ENCODE measurements at places on chromosomes 11 and 22.

DNA sequence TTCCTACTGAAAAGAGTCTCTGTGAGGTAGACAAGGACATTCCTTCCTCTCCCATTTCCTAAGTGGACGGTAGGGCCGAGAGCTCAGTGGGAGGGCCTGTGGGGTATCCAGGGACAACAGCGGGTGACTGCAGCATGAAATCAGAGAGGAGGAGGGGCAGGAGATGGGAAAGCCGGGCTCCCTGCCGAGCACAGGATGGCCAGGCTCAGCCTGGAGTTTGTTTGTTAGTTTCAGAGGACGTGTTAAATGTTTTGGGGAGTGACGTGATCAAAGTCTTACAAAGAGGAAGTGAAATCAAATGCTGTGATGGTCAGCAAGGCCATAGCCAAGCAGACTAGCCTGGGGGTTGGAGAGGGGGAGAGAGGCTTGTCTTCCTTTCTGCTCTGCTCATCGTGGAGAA, 152.7 kb downstream of the ADAMTS15 start:
- DNase-seq = no peak

GRCh38 chr11:72744474-72744873, 7.7 kb downstream of the ARAP1 start:
- DNase-seq = no peak

GRCh38 chr11:100870138-100870537, 183.1 kb downstream of the ARHGAP42 start:
- no peak for DNase-seq

- DNase-seq = no peak
These were observed 311 bp downstream of the APBB1 start for GRCh38 chr11:6418557-6419008.

GRCh38 chr11:36130401-36130800, 158.8 kb downstream of the COMMD9 start:
- no peak for DNase-seq

DNA sequence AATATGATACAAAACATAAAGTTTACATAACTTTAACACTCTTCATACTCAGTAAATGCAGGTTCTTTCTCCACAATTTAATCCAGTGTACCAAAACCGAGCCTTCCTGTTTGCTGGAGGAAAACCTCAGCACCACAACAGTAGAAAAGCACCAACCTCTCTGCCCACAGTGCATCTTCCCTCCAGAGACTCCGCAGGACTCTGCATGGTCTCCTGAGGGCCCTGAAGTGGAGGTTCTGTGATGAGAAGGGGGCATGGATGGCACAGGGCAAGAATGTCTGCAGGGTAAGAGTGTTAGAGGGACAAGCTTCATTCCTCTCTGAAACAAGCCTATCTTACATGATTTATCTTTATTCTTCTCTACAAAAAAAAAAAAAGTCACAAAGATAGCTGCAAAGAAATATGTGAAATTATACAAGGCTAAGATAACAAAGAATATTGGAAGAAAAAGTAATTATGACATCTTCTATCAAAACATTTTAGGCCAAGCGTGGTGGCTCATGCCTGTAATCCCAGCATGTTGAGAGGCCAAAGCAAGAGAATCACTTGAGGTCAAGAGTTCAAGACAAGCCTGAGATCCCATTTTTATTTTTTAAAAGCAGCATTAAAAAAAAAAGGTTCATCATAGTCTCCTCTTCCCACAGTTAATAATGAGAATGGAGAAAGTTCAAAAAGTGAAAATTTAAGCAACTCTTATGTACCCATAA, 102.0 kb downstream of the VPREB1 start:
- no peak for DNase-seq

DNA sequence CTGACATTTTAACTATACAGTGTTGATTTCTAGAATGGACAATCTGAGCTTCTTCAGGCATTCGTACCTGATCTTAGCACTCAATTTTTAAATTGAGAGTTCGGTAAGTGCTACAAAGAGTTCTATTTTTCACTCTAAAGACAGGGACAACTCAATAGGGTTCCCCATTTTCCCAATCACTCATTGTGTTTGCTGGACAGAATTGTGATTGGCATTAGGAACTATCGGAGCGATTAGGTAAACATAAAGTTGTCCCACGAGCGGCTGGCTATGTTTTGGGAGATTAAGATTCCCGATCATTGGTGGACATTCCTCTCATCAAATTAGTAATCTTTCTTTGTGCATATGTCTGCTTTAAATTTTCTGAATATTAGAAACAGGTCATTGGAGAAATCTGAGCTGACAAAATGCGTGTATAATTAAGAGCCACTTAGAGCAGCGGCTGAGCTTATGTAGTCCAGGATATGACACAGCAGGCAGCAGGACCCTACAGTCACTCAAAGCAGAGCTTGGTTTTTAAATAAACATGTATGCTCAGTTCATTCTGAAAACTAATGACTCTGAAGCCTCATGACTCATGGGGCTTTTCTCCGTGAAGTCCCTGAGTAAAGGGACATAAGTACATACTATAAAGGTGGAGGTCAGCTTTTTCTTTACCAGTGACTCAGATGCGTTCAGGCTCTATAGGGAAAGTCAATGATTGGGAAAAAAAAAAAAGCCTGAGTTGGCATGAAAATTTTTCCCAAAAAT, 109.4 kb downstream of the GRIA4 start:
- no peak for DNase-seq

DNA sequence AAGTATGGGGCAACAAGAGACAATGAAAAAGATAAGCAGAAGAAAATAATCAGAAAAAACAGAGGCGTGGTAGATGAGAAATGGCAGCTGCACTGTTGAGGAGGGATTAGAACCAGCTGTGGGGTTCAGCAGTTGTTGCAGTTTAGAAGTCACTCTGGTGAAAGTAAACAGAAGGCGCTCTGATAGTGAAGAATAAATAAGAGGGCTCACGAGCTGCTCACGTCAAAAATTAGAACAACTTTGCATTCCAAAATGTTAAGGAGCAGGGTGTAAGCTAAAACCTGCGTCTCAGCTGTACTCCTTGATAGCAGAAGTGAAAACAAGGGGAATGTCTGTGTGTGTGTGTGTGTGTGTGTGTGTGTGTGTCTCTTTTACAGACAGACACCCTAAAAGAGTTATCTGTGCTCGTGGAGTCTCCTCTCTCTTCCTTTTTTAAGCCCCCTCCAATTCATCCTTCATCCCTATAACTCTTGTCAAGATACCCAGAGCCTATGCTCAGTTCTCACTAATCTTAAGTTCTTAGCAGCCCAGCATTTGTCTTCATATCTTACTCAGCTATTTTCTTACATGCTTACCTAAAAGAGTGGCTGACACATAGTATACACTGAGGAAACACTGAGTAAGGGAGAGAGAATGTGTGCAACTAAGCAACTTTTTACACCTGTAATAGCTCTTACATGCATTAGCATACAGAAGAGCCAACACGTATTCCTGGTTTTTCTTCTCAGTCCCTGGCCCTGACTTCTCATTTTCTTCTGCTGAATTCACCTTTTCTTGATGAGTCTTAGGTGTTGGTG, 8.9 kb downstream of the TTC17 start:
- DNase-seq = no peak

DNA sequence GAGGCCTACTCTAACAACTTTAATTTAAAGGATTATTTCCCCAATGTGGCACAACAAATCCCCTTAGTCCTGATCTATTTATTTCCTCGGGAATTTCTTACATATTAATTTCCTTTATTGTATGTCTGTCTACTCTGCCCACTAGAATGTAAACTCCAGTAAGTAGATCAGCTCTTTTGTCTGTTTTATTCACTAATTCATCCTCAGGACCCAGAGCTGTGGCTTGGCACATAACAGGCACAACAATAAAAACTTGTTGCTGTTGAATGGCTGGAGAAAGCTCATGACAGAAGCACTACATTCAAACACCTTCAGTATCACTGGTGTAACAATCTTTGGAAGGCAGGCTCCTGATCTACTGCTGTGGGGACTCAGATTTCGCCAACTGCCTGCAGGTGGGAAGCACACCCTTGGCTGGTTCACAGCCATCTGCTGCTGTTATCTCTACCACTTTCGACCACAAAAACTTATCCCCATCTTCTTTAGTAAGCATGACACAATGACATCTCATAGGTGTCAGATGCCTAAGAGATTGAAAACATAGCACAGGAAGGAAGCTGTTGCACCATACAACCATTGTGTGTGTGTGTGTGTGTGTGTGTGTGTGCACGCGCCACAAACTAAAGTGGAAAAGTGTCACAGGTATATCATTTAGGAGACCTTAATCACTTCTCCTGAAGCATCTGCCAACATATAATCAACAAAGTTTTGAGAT, 11.9 kb downstream of the HIRA start:
- DNase-seq = peak; percentile 33

DNA sequence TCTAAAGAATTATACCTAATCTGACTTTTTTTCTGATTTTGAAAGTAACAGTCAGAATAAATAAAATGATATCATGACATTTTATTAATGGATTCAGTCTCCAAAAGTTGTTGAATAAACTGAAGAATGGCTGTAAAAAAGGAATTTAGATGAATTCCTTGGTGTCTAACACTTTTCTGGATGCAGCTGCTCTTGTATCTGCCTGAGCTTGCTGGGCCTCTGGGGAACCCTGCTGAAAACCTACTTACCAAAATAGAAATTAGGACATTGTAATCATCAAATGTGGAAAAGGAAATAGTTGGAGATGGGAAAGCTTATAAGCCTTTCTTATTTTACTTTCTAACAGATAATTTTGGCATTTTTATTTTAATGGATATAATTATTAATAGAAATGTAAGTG, 315.7 kb upstream of the ANO5 start:
- no peak for DNase-seq

DNA sequence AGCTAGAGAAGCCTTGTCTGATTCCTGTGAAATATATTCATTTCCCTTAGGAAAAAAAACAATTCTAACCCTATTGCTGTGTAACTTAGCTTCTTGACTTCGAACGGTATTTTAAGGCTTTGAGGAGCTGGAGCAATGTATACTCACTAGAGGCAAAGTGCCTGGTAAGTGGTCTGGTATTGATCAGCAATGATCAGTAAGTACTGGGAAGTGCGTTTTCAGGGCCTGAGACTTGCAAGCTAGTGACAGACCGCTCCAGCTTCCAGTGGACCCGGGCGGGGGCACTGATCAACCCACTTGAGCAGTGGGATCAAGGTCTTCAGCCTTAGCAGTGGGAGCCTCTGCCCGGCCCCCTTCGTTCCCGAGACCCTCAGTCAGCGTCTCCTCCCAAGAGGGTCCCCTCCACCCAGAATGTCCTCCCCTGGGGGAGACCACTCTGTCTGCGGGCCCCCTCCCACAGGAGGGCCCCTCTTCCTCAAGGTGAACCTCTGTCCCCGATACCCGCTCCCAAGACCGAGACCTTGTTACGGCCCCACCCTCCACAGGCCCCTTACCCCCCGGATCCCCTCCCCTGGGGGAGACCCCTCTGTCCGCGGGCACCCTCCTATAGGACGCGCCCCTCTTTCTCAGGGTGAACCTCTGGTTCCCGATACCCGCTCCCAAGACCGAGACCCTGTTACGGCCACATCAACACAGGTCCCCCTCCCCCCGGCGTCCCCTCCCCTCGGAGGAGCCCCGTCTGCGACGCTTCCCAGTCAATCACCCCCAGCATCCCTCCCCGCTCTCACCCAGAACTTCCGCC, 452 bp upstream of the ATXN10 start:
- no peak for DNase-seq

- no peak for DNase-seq
These were observed 58.6 kb upstream of the EIF3D start for GRCh38 chr22:36587289-36588154.

- no peak for DNase-seq
These were observed 1160.3 kb downstream of the FAM181B start for GRCh38 chr11:81573367-81573766.

GRCh38 chr11:62835336-62835735, 2.7 kb upstream of the TEX54 start:
- no peak for DNase-seq

- DNase-seq = no peak
These were observed 389.7 kb downstream of the NXPE2 start for GRCh38 chr11:115067900-115068530.

GRCh38 chr11:17894929-17895658, 117.8 kb downstream of the SERGEF start:
- DNase-seq = no peak

DNA sequence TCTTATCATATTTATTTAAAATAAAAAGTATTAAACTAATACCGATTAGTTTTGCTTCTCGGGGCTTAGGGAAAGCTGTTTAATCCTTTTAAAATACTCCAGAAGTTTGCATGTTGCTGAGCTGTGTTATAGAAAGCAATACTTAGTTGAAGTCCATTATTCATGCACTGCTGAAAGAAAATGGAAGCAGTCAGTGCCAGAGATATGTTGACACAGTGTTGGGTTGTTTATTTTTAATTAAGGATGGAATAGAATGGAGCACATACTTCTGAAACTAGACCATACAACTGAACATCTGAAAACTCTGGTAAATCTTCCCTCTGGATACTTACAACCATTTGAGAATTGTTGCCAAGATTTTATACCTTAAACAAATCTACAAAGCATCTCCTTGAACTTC, 282.7 kb upstream of the CCDC179 start:
- DNase-seq = no peak

GRCh38 chr11:62391642-62392425, 27.0 kb upstream of the SCGB1A1 start:
- no peak for DNase-seq

- no peak for DNase-seq
These were observed 36.5 kb downstream of the SYTL2 start for GRCh38 chr11:85774256-85775101.

- DNase-seq = no peak
These were observed 418.6 kb downstream of the FAM181B start for GRCh38 chr11:82315093-82315492.

DNA sequence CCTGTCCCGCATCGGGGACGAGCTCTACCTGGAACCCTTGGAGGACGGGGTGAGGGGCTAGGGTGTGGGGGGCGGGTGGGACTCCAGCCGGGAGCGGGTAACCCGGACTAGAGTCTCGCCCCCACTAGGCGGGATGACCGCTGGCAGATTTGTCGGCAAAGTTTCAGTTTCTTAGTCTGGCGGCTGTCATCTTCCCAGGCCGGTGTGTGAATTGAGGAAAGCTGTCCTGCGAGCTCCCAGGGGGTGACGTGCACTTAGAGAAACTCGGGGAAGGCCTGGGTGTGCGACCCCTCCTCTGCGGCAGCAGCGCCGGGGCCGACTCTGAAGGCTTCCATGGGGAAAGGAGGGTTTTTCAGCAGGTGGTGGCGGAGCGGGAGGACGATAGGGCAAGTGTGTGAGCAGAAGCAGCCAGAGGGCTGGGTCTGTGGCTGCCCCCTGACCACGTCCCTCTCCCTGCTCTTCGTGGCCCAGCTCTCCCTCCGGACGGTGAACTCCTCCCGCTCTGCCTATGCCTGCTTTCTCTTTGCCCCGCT, 463 bp downstream of the RAD9A start:
- DNase-seq = no peak

GRCh38 chr11:1943576-1943975, 3.6 kb upstream of the MRPL23 start:
- no peak for DNase-seq
